Fibroblast of skin of abdomen (primary cell): ENCODE measurements at places on chromosomes 7 and 10.

DNA sequence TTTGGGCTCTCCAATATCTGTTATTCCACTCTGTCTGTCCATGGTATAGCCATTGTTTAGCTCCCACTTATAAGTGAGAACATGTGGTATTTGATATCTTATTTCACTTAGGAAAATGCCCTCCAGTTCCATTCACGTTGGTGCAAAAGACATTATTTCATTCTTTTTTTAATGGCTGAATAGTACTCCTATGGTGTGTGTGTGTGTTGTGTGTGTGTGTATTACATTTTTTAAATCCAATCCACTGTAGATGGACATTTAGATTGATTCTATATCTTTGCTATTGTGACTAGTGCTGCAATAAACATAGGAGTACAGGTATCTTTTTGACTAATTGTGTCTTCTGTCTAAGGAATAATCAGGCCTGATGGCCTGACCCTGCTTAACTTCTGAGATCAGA, 7.4 kb upstream of the CPED1 start:
- no peak for DNase-seq

DNA sequence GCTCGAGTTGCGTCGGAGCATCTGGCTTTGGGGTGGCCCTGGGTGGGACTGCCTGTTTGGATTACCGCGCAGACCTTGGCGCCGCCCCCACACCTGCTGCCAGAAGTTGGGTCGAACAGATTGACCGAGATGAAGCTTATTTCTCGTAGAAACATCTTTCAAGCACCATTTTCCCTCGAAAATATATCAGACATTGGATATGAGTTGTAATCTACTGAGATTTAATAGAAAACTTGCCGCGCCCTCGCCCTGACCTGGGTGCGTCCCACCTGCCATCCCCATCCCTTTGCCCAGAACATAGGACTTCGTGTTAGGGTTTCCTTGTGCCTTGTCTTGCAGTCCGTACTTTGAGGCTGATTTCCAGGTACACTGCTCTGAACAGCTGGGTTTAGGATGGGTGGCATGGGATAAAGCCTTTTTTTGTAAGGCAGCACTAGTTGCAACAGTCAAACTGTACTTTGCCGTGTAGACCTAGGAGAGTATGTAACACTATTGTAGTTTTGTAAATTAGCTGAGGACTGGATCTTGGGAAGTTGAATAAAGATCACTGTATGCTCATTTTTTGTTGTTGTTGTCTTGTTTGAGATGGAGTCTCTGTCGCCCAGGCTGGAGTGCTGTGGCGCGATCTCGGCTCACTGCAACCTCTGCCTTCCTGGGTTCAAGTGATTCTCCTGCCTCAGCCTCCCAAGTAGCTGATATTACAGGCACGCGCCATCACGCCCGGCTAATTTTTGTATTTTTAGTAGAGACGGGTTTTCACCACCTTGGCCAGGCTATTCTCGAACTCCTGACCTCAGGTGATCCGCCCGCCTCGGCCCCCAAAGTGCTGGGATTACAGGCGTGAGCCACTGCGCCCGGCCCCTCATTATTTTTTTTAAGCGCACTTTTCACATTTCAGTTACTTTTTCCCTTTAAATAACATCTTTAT, 978 bp downstream of the OGDH start:
- no peak for DNase-seq

DNA sequence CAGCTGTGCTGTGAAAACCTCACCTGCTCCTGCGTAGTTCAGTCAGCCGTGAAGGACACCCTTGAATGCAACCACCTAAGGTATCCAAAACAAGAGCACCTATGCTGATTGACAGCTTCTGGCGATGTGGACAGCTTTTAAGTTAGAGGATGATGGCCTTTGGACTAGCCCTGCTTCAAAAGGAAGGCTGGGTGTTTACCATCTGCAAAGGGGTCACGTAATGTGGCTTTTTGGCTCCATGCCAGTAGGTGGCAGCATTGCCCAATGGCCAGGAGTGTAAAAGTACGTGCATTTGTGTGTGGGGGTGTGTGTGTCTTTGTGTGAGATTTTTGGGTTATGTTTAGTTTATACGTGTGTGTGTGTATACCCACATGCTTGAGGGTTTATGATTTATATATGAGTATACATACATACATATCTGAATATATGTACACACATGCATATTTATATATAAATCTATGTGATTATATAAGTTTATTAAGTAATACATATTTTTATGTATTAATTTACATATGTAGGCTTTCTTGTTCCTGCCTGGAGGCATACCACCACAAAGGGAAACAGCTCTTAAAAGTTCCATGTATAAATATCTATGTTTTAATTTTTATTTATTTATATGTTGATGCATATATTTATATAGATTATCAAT, 236.3 kb upstream of the ANKRD30A start:
- peak; percentile 4 for DNase-seq

GRCh38 chr10:84862551-84862950, 534.2 kb downstream of the CCSER2 start:
- DNase-seq = no peak

DNA sequence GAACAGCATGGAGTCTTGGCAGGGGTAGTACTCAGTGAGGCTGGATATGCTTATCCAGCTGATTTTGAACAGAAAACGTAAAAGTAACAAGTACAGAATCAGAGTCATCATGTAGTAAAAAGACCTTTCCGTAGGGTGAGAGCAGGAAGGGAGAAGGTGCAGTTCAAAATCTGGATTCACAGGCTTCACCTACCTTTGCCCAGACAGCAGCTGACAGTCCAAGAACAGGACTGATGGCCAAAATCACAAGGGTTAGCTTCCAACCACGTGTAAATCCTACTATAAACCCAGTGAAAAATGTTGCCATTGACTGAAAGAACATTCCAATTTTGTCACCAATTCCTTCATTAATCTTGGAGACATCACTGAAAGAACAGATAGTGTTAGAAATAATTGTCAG, 34.8 kb downstream of the ABCB1 start:
- no peak for DNase-seq

DNA sequence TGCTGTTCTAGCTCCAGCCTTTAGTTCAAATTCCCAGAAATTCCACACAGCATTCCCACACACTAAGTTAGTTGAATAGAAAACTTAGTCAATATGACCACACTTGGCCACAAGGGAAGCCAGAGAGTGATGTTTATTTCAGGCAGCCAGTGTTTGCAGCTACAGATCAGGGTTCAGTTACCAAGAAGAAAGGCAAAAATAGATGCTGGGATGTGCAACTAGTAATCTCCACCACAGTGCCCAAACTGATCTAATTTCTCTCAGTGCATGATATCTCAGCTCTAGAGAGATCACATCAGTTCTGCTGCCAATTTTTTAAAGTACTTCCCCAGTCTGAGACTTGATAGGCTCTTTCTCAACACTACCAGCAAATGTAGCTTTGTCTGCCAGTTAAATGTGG, 17.6 kb downstream of the SLF2 start:
- no peak for DNase-seq

GRCh38 chr10:117536072-117536865, 6.3 kb upstream of the EMX2 start:
- DNase-seq = no peak

GRCh38 chr7:136693166-136694119, 175.0 kb upstream of the CHRM2 start:
- no peak for DNase-seq

DNA sequence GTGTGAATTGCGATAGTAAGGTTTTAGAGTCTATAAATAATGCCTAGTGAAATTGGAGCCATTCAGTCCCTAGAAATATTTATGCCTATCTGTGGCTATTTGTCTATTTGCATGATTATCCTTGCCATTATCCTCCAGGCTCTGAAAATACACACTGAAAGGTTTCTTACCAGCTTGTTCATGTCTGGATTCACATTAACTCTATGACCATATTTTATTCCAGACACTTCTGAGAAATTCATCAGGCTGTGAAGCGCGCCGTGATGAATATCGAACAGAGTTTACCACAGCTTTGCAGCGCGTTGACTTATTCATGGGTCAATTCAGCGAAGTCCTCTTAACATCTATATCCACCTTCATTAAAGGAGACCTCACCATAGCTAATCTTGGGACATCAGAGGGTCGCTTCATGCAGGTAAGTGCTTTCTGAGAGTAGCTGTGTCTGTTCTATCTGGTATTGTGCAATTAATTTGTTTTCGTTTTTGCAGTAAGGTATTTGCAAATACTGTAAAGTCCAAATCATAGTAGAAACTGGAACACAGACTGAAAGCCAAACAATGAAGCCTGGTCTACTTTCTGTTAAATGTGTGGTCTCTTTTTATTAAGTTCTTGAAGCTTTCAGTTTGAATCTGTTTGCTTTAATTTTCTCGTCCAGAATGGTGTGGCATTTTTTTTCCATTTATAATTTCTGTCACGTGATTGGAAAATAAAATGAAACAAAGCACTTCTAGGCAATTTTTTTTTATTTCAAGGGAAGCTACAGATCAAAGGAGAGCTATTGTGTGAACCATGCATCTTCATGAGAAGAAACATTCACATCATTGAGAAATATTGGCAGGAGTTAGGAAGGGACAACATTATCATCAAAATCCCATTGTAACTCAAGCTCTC, 59.7 kb downstream of the MET start:
- no peak for DNase-seq

DNA sequence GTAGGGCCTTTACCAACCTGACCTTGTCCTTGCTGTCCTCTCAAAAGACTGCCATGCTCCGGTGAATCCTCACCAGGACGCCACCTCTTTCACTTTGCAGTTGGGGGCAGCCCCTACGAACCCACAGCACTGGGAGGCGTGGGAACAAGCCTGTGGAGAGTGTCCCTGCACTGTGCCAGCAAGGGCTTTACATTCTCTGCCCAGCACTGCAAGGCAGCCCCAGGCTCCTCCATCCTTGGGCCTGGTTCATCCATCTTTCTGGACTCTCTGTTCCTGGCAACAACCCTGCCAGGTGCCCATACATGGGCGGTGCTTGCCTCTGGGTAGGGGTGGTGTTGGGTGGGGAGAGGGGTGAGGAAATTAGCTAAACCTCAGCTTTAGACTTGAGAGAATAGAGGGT, 1.4 kb downstream of the CHAT start:
- DNase-seq = no peak

DNA sequence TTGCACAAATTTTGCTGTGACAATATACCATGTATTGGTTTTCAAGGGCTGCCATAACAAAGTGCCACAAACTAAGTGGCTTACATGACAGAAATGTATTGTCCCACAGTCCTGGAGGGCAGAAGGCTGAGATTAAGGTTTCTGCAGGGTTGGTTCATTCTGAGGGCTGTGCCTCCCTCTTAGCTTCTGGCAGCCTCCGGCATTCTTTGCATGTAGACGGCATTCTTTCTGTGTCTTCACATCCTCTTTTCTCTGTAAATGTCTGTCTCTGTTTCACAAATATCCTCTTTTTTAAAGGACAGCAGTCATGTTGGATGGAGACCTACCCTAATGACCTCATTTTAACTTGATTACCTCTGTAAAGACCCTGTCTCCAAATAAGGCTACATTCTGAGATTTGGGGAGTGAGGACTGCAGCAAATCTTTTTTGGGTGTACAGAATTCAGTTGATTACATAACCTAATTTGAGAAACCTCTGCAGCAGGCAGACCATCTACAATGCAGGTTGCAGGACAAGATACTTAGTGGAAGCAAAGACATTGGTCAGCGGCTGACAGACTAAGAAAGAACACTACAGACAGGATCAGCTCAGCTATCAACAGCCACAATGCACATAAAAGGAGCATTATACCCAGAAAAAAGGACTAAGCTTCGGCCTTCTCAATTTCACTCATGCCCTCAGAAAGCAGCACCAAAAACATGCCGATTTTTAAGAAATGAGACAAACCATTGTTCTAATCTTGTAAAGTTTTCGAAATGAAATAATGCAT, 84.6 kb upstream of the FAM3C start:
- no peak for DNase-seq

DNA sequence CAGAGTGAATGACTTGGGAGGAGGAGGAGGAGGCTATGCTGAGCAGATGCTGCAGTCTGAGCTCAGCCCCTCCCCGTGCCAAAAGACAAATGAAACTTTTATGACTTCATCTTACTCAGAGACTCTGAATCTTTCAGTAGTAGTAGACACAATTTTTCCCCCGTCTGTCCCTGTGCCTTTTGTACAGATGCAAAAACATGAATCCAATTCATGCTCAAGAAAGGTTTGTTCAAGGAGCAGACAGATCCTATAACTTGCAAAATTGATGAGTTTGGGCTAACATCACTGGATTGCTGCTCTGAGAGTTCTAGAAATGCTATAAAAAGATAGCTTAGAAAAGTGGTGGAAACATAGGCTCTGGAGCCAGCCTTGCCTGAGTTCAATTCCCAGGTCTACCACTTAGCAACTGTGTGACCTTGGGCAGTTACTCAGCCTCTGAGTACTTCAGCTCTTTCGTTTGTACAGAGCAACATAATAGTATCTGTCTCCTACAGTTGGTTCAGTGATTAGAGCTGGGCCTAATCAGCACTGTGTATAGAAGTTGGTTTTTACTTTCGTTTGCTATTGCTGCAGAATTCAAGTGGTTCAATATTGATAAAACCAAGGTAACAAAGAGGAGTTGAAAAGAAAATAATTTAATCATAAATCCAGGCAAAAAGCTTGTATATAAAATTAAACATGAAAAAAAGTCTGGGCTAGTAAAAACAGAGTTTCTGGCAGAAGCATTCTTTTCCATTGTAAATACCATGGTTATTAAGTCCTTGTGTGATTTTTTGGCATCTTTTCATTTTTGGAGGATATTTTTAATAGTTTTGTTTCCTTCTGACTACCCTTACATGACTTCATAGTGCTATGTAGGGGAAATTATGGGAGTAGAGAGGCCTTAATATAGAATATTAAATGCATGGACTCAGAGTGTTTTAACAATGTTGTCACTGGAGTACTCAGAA, 174.2 kb upstream of the ZNF32 start:
- DNase-seq = peak; percentile 76

- DNase-seq = peak; percentile 25
Observed at GRCh38 chr10:73841526-73842285, 30.3 kb upstream of the NDST2 start.

GRCh38 chr10:86443069-86443468, 76.5 kb upstream of the GRID1 start:
- peak; percentile 83 for DNase-seq

- no peak for DNase-seq
Observed at GRCh38 chr10:63478564-63478963, 12.8 kb upstream of the JMJD1C start.
